ENCODE measurements at places on chromosomes 13 and 19.
A peak's percentile ranks its signal among the peaks of the same experiment; 100 is the strongest.

DNA sequence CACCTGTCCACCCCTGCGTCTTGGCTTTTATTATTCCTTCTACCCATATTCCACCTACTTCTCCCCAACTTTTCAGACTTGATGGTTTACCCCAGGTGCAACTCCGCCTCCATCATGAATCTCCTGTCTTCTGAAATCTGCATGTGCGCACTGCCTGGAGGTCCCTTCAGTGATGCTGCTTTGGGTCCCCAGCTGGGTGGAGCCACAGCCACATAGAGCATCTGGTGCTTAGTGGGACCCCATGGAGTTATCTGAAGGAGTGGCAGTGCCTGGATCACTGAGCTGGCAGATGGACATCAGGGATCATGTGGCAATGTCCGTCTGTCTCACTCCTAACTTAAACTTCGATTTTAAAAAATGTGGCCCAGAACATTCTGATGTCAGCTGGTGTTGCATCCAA, 13.5 kb downstream of the ZNF536 start:
- no peak for DNase-seq

DNA sequence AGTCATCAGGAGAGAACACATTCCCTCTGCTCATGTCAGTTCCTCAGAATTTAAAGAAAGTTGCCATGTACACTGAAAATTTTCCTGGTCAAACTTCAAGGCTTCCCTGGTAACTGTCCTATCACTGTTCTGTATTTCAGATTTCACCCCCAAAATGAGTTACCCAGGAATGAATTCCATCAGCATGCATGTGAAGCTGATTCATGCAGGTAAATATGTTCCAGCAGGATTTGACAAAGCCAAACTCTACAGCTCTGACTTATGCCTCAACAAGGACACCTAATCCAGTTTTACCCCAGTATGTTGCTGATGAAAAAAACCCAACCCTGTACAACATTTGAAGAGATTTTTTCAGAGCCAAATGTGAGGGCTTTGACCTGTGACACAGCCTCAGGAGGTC, 21.5 kb downstream of the LIG4 start:
- no peak for DNase-seq

DNA sequence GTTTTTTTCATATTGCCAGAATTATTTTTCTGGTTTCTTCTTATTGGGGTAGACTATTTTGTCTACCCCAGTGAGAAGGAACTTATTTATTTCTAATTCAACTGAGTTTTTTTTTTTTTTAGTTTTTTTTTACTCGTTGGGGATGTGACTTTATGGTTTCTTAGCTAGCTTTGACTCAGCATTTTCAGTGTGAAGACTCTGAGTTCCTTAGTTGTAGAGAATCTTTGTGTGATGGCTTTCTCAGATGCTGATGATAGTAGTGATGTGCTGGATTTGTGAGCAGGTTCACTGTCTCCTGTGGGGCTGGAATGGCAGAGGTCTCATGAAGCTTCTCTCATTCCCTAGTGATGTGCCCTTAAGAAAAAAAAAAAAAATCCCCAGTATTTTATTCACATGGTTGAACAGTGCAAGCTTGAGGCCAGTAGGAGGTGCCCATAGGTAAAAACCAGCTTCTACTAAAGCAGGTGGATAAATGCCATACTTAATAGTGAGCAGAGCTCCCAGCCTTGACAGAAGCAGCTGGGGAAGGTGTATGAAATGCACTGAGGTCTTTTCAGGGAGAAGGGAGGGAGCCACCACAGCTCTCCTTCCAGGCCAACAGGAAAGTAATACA, 106.2 kb upstream of the KLF5 start:
- DNase-seq = no peak

DNA sequence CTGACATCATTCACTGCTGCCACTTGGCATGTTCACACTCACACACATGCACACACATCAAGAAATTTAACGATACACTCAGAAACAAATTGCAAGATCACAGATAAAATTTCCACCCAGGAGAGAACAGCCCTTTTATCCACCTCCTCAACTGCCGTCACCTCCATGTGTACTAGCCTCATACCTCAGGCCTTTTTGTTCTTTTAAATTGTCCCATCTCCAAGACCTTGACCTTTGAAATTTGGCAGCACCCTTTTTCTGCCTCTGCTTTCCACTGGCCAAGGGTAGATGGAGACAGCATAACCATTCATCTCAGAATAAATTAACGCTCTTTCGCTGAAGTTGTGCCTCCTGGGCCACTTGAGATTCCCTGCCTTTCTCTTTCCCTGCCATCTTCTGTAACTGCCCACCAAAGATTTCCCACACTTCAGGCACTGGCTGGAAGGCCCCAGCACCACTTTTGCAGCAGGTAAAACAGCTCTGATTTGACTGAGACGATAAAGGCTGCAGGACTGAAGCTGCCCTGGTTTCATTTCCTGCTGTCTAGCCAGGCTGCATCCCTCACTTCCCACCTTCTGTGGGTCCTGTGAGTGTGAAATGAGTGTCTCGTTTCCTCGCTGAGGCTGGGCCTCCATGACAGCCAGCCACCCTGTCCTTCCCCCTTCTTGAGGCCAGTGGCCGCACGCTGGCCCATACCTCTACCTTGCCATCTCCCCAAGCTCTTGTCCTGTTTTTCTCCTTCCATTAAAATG, 39.3 kb downstream of the MBNL2 start:
- DNase-seq = no peak

DNA sequence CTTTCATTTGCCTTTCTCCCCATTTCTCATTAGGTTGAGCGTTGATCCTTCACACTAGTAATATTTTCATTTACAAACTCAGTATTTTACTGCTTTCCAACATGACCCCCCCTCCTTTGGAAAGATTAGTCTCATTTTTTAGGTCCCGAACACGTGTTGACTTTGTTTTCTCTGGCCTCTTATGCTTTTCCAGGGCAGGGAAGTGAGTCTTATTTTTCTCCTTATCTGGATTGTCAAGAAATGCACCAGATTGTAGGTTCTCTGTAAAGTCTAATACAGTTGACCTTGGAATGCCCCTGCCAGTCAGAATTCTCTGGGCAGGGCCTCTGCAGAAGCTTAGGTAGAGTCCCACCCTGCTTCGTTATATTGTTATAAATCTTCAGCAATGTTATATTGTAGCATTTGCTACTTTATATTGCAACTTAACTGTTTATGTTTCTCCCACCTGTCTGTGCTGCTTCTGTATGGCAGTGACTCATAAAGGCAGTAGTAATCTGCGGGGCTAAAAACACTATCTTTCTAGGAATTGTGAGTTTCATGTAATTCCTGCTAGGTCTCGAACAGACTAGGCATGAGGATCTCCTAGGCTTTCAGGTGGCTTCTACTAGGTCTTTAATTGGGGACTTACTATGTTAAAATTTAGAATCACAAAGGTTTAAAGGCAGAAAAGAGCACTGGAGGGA, 2.0 kb downstream of the TDRD3 start:
- no peak for DNase-seq

- no peak for DNase-seq
These were observed 27.1 kb downstream of the MBNL2 start for GRCh38 chr13:97249093-97249795.

DNA sequence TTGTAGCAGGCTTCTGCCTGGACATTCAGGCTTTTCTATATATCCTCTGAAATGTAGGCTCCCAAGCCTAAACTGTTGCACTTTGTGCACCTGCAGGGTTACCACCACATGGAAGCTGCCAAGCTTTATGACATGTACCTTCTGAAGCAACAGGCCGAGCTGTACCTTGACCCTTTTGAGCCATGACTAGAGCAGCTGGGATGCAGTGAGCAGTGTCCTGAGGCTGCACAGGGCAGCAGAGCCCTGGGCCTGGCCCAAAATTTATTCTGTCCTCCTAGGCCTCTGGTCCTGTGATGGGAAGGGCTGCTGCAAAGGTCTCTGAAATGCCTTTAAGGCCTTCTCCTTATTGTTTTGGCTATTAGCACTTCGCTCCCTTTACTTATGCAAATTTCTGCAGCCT, 23.5 kb upstream of the CD177 start:
- DNase-seq = no peak

- DNase-seq = peak; percentile 88
These were observed 67.5 kb downstream of the STARD13 start for GRCh38 chr13:33218020-33218419.

GRCh38 chr19:11031421-11032070, 57.7 kb upstream of the LDLR start:
- no peak for DNase-seq

DNA sequence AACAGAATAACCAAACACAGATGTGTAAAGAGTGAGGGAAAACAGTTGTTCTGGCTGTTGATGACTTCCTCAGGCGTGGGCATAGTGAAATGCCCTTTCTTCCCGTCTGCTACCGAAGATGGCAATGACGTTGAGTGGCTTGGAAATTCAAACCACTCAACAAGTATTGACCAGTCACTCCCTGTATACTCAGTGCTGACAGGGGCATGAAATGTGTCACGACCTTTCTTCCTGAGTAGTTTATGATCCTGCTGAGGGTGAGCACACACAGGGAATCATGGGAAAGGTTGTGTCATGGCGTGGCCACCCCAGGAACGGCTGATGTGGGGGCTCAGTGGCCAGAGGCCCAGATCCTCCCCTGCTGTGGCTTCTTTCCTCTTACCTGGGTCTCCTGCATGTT, 87.8 kb upstream of the C1QTNF9B start:
- DNase-seq = no peak

- DNase-seq = no peak
These were observed 90.8 kb downstream of the SERP2 start for GRCh38 chr13:44464471-44464870.

DNA sequence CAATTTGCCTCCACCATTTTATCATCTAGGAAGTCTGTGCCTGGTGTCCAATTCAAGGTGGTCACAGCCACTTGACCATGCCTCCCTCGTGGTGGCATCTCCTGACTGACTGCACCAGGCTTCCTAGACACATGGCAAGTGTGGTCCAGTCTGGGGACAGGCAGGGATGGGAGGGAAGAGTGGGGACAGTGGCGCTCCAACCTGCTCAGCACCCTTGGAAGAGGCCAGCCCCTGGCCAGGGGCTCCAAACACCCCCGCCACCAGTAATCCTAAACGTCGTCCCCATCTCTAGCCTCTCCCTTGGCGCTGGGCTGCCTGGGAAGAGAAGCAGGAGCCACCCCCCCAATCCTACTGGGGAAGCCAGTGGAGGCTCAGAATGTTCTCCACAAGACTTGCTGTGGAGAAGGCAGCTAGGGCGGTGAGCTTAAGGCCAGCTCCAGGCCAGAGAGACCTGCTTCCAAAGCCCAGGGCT, 2.7 kb downstream of the RPL36 start:
- DNase-seq = no peak

- no peak for DNase-seq
These were observed 69.7 kb upstream of the C13orf46 start for GRCh38 chr13:114043421-114044053.

GRCh38 chr13:34254366-34254765, 436.4 kb downstream of the RFC3 start:
- DNase-seq = no peak

DNA sequence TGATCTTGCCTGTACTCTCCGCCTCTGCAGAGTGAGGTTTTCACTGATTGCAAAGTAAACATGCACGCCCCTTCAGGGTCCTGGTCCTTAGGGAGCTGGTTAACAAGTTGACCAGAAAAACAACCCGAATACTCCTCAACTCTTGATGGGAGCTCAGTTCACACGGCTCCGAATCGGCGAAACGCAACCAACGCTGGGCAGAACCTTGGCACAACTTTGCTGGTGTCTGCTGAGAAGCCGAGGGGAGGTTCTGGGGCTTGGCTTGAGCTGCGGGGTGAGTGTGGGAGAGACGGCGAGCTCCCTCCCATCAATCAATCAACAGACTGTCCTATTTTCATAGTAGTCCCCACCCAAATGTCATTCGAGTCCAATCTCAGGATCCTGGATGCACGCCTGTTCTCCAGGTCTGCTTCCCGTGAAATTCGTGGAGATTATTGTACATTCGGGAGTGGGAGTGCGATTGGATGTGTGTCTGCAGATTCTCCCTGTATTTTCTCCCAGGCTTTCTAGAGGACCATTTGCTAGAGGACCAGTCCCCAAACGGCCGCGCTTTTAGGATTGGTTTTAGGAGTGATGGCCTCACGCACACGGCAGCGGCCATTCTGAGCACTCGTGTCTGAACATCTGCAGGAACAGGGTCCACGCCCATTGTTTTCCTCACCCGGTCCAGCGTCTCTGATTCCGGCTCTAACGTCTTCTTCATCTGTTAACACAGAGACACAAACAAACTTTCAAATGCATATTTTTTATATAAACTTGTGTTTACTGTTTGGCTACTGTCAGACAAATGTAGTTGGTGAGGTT, 51.6 kb upstream of the F7 start:
- no peak for DNase-seq

DNA sequence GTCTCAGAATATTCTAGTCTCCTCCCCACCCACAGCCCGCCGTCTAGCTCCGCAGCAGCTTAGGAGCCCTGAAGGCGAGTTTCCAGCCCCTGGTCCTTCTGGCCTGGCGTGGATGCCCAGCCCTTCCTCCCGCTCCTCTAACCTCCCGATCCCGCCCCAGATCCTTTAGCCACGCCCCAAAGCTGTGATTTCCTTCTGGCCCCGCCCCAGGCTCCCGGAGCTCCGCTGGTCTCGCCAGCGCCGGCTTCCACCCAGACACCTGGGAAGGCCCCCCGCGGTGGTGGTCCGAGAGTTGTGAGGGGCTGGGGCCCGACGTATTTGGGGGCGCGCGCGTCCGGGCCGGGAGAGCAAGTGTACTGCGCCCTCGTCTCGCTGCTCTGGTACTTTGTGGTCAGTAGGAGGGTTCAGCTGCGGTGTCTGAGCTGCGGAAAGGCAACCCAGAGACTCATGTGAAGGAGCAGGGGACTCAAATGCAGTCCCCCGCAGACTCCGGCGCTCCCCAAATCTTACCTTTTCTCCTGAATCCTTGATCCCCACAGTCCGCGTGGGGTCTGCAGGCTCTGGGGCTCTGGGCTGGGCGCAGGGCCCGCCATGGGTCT, at the start of gene CGB7:
TSS of gene CGB7 (minus strand) at position 114 of the 599 bp plus-strand sequence. CDS start 2,374 bp downstream, outside the sequence.
- peak; percentile 85 for DNase-seq

- no peak for DNase-seq
These were observed 7.0 kb downstream of the ZNF562 start for GRCh38 chr19:9667898-9668297.

GRCh38 chr13:102261809-102262208, 140.0 kb downstream of the FGF14 start:
- no peak for DNase-seq

DNA sequence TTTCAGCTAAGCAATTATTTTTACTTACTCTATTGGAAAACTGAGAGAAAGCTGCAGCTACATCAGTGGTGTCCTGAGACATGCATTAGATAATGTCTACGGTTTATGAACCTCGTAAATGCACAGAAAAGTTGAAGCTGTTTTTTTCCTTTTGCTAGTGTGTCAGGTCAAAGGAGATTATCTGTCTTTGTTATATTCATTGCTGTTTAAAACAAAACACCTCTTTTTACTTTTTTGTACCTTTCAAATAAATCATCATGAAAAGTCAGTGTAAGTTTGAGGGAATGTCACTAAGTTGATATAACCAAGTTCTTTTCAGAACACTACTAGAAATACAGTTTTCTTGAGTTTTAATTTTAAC, 2.2 kb downstream of the NBEA start:
- no peak for DNase-seq

Data from Caco-2 (cell line).